Tongue (tissue), 3 donors: ENCODE measurements at places on chromosomes 11 and 22. TPM values are rescaled to one million over a fixed set of nuclear protein-coding genes. Genes with fewer than 3 reads are reported as not detected.

DNA sequence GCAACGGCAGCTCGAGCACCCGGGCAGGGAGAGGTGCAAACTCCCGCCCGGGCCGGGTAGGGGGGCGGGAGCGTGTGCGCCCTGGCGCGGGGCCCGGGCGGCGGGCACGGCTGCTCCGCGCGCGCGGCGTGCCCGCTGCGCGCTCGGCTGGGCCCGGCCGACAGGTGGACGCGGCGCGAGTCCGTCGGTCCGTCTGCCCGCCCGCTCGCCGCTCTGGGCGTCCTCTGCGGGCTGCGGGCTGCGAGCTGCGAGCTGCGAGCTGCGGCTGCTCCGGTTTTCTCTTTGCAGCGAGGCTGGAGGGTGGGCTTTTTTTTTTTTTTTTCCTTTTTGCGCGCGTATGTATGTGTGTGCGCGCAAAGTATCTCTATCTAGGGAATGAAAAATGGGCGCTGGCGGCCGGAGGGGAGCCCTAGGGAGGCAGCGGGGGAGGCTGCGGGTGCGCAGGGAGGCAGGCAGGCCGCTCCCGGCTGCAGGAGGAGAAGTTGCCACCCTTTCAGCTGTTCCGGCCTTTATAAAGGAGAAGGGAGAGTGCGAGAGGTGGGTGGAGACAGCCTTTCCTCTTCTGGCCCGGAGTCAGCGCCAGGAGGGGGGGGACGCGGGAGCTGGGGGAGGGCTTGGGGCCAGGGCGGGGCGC, at the start of gene PDGFB:
Gene PDGFB (minus strand): TSS at position 487 of the 634 bp plus-strand sequence. CDS start 1,019 bp downstream, outside the sequence.
- peak; percentile 84 for DNase-seq

- peak; percentile 81 for DNase-seq
Measured at GRCh38 chr11:76236092-76236999, 30.0 kb upstream of the WNT11 start.

DNA sequence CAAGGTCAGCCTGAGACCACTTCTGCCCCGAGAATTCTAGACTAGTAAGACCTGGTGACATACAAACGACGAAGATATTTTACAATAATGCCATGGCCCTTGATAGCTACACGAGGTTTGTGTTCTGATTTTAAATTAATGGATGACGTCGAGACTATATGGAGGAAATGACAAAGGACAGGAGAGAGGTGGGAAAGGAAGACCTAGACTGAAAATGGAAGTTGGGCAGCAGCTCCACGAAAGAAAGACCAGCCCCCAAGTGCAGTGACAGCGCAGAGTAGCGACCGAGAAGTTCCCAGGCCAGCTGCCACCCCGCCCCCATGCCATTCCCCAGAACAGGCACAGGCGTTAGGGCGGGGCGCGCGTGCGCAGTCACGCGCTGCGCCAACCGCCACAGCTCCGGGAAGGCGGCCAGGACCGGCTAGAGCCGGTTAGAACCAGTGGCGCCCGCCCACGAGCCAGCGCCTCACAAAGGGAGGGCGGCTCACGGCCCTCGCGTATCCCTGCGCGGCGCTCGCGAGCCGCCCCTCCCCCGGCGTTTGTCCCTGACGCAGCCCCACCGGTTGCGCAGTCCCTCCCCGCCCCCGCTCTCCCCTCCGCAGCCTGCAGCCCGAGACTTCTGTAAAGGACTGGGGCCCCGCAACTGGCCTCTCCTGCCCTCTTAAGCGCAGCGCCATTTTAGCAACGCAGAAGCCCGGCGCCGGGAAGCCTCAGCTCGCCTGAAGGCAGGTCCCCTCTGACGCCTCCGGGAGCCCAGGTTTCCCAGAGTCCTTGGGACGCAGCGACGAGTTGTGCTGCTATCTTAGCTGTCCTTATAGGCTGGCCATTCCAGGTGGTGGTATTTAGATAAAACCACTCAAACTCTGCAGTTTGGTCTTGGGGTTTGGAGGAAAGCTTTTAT, 1.5 kb upstream of the MALAT1 start:
- DNase-seq = peak; percentile 99

The HEPN1 gene
- total RNA-seq = not detected

DNA sequence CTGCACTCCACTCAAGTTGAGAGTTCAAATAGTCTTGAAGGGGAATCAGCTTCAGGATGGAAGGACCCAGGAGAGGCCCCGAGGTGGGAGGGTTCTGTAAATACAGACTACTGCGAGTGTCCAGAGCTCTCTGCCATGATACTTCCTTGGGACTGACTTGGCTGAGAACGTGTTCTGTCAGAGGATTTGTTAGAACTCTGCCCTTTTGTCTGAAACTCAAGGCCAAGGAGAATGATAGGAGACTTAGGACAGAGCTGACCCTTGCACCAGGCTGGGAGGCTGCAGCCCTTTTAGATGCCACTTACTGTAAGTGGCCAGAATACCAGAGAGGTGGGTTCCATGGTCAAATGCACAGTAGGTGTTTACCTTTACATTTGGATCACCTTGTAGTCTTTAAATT, 2.9 kb upstream of the ATF4 start:
- DNase-seq = no peak

The TLCD5 gene
- total RNA-seq = 9.4 TPM

GRCh38 chr22:35911877-35912276, 116.7 kb downstream of the RBFOX2 start:
- DNase-seq = no peak

The C11orf65 gene
- 2.5 TPM for total RNA-seq

- no peak for DNase-seq
Measured at GRCh38 chr11:77506857-77507256, 33.0 kb upstream of the PAK1 start.

- DNase-seq = no peak
Measured at GRCh38 chr11:112554586-112554985, 293.9 kb upstream of the PLET1 start.

DNA sequence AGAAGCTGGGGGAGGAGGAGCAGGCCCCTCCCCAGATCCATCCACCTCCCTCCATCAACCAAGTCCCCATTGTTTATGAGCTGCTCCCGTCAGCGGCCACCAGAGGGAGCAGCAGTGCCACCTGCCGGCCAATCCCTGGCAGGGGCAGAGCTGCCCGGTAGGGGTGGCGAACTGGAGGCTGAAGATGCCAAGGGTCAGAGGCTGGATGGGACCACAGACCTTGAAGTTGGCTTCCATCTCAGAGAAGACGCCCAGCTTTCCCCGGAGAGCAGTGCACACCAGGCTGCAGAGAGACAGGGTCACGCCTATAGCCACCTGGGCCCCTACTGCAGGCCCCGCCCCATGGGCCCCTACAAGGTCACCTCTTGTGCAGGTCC, 3.6 kb downstream of the FIBP start:
- DNase-seq = peak; percentile 81

GRCh38 chr22:45968751-45969413, 8.1 kb downstream of the WNT7B start:
- DNase-seq = no peak

GRCh38 chr11:128390246-128390645, 197.1 kb downstream of the ETS1 start:
- DNase-seq = no peak

DNA sequence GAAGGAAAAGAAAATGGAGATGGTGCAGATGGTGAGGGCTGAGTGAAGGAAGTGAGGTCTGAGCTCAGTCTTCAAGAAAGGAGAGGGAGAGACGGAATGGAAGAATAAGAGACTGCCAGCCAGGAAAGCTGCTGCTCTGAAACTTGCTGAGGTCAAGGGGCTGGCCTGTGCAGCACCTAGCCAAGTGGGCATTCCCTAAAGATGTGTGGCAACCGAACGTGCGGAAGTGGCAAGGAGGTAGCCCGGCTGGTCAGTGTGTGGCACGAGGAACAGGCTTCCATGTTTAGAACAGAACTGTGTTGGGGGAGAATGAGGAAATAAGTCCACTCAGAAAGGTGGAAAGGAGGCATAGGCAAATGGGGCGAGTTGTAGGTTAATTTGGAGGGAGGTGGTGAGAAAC, 7.6 kb upstream of the IGSF9B start:
- no peak for DNase-seq

GRCh38 chr11:22713336-22713735, 46.9 kb downstream of the GAS2 start:
- DNase-seq = no peak

The MRGPRX4 gene
- not detected for total RNA-seq

DNA sequence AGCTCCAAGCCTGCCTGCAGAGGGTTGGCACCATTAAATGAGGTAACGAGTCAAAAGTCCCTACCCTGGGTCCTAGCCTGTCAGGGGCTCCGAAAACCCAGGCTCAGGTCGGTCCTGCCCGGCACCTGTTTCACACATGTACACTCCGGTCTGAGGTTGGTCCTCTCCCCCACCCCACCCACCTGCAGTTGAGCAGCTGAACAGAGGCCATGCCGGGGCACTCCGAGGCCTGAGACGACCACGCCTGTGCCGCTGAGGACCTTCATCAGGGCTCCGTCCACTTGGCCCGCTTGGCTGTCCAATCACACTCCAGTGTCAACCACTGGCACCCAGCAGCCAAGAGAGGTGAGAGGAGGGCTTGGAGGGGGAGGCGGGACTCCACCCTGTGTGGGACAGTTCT, 1.6 kb downstream of the TSSC4 start:
- DNase-seq = no peak

The SAA1 gene
- 2.4 TPM for total RNA-seq

The MOGAT2 gene
- not detected for total RNA-seq

- peak; percentile 15 for DNase-seq
Measured at GRCh38 chr11:7600205-7600775, 73.0 kb downstream of the CYB5R2 start.

The OR10A2 gene
- not detected for total RNA-seq

DNA sequence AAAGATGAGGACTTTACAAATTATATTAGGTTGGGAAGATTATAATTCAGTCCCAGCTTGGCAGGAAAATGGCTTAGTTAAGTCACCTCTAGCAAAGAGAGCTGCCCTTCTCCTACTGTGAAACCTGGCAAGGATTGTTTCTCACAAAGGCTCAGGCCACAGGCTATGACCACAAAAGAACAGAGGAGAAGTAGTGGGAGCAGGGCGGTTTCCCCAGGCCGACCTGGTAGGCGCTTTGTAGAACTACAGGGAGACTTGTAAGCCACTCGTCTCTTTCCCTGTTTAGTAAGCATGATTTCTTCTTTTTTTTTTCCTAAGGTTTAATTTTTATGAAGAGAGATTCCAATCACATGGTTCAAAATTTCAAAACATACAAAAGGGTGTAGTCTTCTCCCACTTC, 4.6 kb downstream of the SNAP29 start:
- no peak for DNase-seq

GRCh38 chr11:133104009-133104744, 428.1 kb downstream of the OPCML start:
- DNase-seq = no peak

DNA sequence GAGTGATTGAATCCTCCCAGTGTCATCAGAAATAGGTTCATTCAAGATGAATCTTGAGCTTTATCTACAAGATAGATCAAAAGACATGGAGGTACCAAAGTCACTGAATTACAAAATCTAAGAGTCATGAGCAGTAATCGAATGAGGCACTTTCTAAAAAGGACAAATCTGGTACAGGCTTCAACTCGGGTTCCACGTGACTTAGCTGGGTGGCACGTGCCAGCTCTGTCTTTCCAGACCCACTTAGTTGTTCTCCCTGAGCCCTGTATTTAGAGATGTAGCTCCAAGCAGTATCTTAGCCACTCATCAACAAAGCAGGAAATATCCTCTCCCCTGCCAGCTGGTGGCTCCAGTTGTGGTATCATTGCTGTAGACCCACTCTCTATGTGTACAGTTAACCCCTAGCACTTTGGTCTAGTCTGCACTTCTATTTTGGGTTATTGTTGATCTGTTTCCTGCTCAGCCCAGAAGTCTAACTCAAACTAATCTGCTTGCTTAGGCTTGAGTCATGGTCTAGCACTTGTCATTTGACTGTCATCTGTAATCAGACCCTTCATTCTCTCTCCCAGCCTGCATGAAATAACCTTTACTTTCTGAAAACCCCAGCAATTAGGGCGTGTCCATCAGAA, 528.7 kb downstream of the ETS1 start:
- DNase-seq = no peak

DNA sequence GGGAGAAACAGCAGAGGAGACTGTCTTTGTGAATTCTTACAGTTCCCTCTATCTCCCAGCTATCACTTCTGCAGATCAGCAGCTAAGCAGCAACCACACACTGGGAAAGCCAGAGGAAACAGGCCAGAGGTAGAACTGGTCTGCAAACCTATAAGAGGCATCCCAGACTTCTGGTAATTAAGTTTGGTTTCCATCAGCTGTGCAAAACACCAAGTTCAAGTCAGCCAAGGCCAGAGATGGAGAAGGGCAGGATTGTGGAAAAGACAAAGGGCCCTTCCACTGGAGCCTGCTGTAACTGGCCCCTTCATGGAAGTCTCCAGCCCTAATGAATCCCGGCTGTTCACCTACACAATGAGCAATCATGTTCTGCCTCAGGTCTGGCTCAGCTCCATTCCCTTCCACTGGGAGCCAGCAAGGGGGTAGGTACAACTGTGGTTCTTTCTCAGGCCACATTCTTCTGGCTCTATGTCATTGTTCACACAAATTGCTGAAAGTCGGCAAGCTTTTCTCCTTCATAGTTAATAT, 4.6 kb upstream of the PAMR1 start:
- peak; percentile 76 for DNase-seq

GRCh38 chr11:326842-327580, 6.4 kb upstream of the IFITM3 start:
- DNase-seq = peak; percentile 70

The GAS2L1 gene
- total RNA-seq = 16.7 TPM

DNA sequence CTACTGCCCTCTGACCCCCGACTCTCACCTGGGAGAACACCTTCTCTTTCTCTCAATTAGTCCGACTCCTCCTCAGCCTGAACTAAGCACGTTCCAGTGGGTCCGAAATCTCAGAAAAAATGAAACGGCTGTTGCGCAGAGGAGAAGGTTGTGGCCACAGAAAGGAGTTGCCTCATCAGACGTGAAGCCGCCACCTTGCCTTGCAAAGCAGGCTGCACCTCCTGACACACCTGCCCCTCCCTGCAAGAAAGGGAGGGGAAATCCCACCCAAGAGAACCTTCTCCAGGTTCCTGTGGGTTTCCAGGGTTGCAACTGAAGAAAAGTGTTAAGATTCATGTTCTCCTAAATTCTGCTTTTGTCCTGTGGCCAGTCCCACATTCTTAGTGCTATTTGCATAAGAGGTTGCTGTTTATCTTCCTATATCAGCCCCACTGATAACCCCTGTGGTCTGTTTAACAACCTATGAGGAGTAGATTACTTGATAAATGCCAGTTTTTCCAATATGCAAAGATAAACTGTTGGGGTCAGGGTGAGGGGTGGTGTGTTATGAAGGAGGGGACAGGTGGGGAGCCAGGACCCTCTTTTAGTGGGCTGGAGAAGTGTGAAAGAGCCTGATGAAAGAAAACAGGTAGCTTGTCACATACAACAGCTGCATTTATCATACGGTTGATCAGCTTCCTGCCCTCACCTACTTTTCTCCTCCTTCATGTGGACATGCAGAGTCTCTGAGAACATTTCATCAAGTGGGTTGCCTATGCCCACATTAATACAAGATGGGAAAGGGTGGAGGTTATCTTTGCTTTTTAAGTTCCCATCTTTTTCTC, 18.2 kb downstream of the ZBTB16 start:
- no peak for DNase-seq

GRCh38 chr11:126469311-126469710, 113.8 kb downstream of the ST3GAL4 start:
- DNase-seq = no peak
